CD4-positive, alpha-beta T cell treated with Interleukin-21 for 1 hour (primary cell): ENCODE measurements at places on chromosomes 1 and 21.

DNA sequence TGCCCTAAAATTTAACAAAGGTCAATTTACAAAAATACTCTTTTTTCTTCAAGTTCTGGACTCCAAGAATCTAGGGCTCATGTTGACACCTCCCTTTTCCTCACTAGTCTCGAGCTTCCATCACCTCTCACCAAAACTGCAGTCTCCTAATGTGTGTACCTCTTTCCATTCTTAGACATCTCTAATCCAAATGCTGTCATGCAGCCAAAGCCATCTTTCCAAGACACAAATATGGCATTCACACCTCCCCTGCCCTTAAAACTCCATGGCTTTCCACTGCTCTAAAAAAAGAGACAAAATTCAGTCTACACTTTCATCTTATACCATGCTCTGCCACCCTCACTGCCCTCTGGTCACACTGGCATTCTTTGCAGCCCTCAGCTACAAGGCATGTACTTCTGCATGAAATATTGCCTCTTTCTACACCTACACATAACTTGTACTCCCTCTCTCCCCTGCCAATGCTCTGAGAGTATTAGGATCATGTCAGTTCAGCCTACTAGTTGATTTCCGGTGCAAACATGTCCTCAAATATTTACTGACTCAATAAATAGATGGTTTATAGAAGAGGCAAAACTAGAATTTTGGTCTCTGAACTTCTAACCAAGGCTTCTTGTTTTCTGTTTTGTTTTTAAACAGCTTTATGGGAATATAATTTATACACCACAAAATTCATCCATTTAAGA, 26.9 kb downstream of the ADSS2 start:
- no peak for DNase-seq

DNA sequence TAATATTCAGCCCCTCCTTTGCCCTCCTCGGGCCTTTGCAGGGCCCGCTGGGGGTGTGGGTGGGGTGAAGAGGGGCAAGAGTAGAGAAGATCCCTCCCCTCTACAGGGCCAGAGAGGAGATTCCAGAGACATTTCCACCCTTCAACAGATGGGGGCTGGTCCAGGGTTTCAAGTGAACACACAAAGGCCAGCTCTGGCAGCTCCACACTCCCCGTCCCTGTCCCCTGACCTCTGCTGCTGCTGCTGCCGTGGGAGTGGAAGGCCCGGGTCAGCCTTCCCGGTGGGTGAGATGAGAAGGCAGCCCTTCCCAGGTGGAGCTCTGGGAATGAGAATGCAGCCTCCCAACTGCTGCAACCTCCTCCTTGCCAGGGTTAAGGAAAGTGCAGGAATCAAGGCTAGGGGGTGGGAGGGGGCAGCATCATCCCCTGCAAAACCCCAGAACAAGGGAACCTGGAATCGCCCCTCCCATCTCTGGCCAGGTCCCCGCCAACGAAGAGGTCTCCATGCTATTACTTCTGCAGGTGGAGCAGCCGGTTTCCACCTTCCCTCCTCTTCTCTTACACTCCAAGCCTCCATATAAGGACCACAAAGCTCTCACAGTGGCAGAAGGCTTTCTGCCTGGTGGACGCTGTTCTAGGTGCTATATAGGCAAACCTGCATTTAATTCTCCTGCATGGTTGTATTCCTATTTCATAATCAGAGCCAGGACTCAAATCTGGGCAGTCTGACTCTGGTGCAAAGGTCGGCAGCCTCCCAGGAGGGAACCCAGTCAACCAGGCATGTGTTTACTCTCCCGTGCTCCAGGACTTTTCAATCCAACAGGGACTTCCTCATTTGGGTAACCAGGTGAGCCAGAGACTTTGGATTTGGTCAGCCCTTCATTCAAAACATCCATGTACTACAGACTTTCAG, 22.9 kb upstream of the ARHGEF10L start:
- no peak for DNase-seq

DNA sequence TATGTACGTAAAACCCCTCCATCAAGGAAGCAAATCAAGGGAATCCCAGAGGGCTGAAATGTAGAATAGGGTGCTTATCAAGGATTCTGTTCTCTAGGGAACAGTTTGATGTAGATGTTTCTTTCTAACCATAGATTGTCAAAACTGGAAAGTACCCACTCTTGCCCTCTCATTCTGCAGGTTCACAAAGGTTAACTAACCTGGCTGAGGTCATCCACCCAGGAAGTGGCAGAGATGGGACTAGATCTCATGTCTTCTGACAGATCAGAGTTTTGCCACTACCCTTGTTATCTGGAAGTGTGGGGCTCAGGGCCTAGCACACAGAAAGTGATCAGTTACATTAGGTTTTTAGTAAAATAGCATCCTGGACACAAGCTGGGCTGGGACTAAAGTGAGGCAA, 47.4 kb downstream of the GFI1 start:
- DNase-seq, result no peak

- no peak for DNase-seq
These were observed 13.9 kb upstream of the CTSE start for GRCh38 chr1:206037581-206037980.

DNA sequence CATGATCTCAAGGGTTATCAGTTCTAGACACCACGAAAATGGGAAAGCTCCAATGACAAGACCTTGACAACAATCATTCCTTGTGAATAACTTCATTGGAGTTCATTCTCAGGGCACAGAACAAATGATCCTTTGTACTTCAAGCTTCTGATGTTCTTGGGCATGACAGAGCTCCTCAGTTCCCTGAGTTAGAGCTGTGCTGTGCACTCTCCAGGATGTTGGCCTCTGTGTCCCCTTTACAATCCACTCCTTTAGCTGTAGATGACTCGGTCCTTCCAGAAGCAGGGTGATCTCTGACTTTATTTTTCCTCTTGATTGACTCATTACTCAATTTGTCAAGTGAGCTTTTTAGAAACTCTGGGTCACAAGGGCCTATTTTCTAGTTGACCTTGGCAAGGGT, 3.9 kb upstream of the FAM78B start:
- no peak for DNase-seq

DNA sequence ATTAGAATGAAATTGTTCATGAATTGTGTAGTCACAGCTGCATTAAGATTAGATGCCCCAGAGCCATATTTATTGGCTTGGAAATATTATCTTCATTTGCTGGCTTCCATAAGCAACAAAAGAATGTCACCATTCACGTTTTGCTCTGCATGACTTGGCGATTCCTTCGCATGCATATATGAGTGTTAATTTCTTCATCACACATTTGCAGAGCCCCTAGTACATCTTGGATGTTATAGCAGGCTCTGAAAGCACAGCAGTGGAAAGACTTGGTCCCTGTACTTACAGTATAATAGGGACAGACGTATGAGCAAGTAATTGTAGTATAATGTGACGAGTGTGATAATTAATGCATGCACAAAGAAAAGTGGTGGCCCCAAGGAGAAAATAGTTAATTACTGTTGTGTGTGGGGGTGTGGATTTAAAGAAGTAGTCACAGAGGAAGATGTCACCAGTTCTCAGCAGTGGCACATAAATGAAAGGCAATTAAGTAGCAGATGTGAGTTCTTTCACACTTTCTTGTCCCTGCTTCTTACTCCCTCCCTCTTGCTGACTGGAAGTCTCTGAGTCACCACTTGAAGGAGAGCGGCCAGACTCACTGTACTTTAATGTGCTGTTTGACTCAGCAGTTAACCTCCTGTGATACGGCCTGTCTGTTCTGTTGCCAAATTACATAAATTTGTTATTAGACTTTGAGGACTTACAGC, 21.0 kb downstream of the S100A10 start:
- DNase-seq, result peak; percentile 27

DNA sequence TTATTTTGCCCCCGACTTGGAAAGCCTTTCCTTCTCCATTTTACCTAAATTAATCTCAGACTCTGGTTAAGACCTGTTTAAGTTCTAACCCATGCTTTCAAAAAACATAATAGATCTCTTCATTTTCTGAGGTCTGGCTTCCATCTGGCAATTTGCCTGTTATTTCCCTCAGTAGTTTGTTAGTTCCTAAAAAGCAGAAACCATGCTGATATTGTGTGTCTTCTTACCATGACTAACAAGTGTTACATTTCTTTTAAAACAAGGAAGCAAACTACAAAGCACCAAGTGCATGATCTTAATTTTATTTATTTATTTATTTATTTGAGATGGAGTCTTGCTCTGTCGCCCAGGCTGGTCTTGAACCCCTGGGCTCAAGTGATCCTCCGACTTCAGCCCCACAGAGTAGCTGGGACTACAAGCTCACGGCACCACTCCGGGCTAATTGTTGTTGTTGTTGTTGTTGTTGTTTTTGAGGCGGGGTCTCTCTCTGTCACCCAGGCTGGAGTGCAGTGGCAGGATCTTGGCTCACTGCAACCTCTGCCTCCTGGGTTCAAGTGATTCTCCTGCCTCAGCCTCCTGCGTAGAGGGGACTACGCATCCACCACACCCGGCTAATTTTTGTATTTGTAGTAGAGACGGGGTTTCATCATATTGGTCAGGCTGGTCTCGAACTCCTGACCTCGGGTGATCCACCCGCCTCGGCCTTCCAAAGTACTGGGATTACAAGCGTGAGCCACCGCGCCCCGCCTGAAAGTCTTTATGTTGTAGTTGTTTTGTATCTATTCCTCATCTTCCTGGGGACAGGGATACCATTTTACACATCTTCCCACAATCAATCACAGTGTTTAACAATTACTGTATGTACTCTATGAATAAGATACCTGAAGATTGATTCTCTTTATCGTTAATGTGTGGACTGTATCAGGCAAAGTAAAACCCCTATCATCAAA, 1.3 kb upstream of the PATJ start:
- no peak for DNase-seq

DNA sequence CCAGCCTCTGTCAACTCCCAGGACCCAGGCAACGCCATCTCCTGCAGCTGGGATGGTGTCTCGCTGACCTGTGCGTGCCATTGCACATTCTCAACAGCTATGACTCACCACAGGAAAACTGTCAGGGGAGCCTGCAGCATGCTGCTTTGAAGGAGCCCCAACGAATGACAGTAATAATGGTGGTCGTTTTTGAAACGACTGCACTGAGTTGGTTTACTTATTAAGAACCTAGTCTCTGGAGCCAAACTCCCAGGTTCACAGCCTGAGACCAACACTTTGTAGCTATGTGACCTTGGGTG, 21.6 kb downstream of the TCEA3 start:
- DNase-seq, result no peak

DNA sequence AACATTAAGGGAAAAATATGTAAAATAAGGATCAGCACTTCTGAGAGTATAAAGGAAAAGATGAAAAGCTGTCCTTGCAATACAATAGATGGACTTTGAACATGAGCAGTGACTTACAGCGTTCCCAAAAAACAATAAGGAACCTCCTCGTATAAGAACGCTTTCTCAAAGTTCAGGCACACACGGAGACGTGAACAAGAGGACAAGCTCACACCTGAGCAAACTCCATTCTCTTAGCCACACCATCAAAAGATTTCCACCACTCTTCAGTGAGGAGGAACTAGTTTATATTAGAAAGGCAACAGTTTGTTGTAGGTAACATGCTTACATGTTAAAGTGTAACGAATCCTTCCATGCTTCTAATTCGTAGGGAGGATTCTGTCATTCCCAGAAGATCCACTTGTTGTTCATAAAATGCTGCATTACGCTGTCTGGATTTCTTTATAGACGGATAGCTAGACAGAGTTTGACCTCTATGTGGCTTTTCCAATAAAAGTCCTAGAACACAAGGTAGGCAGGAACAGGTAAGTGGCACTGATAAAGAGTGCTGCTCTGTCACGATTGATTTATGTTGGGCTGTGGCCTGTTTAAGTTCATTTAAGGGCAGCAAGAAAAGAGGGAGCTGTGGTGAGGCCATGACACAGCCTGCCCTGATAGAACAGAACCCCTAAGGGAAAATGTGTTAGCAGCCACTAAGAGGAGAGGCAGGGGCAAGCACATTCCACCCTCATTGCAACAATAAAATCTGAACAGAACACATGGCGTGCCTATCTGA, 37.0 kb upstream of the ATP1A1 start:
- no peak for DNase-seq

GRCh38 chr1:230992100-230992774, 13.3 kb downstream of the ARV1 start:
- no peak for DNase-seq

DNA sequence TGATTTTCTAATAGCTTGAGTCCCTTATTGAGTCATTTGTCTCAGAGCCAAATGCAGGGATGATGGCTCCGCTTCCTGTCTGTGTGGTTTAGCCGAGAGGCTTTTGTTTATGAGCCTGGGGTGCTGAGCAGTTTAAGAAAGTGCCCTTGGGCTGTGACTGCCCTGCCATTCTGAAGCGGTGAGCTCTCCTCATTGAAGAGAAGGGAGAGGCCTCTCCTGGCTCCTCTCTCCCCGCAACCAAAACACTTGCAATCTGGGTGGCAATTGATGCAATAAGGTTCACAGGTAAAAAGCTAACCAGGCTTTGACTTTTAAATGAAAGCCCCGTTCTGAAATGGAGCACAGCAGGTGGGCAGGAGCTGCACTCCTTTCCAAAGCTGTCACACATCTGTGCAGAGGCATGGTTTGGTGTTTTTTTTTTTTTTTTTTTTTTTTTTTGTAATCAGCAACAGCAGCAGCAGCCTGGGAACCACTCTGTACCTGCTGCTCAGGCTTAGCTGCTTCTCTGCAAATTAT, 403.7 kb downstream of the SIPA1L2 start:
- peak; percentile 22 for DNase-seq

GRCh38 chr1:230150615-230151014, 83.6 kb downstream of the GALNT2 start:
- DNase-seq, result no peak

DNA sequence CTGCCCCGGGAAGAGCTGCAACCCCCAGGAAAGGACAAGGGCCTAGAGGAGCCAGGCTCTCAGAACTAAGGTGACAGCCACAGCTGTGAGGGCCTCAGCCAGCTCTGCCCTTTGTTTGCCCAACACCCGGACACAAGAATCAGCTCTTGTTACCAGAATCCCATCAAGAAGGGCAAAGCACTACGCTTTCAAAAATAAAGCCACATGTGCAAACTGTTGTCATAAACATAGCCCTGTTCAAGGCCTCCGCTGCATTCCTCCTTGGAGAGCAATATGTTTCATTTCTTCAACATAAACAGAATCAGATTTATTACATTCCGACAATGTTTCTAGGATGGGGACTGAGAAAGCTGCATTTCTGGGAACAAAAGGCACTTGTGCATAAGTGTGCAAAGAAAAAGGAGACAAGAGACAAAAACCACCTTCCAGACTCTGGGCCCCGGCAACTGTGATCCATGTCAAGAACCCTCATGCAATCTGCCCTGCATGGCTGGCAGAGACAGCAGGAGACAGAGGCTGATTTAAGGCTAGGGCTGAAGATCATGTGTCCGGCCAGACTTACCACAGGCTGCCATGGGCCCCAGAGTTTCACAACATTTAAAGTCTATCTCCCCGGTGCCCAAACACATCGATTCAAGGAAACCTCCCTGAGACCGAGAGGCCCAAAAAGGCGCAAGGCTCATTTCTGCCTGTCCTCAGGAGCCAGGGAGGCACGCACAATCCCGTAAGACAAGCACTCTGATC, 71.0 kb downstream of the SSBP3 start:
- no peak for DNase-seq

GRCh38 chr1:57066980-57067610, 101.3 kb upstream of the C8B start:
- DNase-seq, result no peak

- no peak for DNase-seq
These were observed 1.2 kb upstream of the ITGB2 start for GRCh38 chr21:44921928-44922327.

GRCh38 chr1:99672530-99673213, 26.8 kb downstream of the PALMD start:
- DNase-seq, result no peak
